ENCODE measurements at places on chromosomes 5 and 9.
A peak's percentile ranks its signal among the peaks of the same experiment; 100 is the strongest.

- peak; percentile 66 for DNase-seq
Measured at GRCh38 chr5:173331956-173332479, 3.8 kb upstream of the STC2 start.

GRCh38 chr5:142248853-142249462 lies 75.9 kb downstream of the SPRY4 start:
- DNase-seq: no peak

GRCh38 chr5:56827049-56827448 lies 11.7 kb downstream of the MAP3K1 start:
- DNase-seq: no peak

DNA sequence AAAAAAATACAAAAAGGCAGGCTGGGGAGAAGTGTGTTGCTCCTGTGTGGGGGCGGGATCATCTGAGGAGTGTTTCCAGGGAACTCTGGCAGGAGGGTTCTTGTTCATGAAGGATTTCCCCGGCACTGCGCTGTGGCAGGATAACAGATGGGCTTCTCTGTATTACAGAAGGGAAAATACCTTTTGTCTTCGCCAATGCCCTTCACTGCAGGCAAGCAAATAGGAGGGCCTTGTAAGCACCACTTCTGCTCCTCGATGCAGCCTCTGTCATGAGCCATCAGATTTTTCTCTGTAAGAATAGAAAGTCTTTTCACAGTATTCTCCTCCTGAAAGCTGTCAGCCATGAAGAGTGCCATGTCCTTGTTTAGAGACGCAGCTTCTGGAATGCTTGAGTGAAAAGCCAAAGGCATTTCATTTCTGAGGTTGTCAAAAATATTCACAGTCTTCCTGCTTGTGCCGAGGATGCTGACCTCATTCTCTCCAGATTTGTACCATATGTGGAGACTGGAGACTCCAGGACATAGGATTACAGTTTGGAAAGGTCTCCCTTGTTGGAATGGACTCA lies 294.0 kb downstream of the YTHDC2 start:
- DNase-seq: no peak

- no peak for DNase-seq
Measured at GRCh38 chr5:136055612-136056309, 27.0 kb downstream of the TGFBI start.

GRCh38 chr5:138726848-138727247 lies 26.4 kb upstream of the CTNNA1 start:
- DNase-seq: no peak

- no peak for DNase-seq
Measured at GRCh38 chr5:172043865-172044264, 37.4 kb upstream of the FBXW11 start.

GRCh38 chr5:103617090-103617489 lies 54.5 kb upstream of the NUDT12 start:
- DNase-seq: no peak

DNA sequence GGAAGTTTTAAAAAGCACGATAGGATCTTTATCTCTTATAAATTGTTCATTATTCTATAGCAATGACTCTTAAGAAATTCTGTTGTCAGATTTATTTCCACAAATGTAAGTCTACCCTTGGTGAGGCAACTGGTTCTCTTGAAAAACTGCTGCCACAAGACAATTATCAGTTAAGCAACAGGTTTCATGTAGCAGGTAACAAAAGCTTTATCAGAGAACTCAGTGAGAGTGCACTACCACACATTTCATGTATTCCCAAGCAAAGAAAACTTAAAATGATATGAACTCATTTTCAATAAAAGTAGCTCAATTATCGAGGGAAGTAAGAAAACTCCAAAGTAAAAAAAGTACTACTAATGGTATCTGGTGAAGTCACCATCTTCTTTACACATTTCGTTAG lies 9.4 kb downstream of the NR6A1 start:
- DNase-seq: no peak

- DNase-seq: no peak
Measured at GRCh38 chr5:127184851-127185250, 105.7 kb upstream of the MEGF10 start.

- no peak for DNase-seq
Measured at GRCh38 chr9:38424918-38425317, 664 bp upstream of the IGFBPL1 start.

GRCh38 chr5:146751781-146752401 lies 126.7 kb downstream of the PPP2R2B start:
- no peak for DNase-seq

DNA sequence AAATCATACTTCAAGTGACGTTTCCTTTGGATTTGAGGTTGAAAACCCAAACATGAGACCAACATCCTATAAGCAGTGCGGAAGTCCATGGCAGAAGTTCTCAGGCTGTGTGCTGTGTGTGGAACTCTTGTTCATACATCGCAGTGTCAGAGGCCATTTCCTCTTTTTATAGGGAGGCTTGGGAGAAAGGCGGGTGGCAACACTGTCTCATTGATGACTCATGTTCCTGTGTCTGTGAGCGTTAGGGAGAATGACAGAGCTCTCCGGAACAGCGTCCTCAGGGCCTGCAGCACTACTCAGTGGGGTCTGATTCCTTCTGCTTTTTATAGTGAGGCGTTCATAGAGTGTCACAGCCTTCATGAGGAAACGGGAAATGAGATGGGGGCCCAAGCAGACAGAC lies 98.8 kb upstream of the BASP1 start:
- DNase-seq: no peak

- no peak for DNase-seq
Measured at GRCh38 chr5:14699807-14700400, 35.4 kb downstream of the OTULIN start.

GRCh38 chr9:127950513-127951289 lies 13.0 kb upstream of the DPM2 start:
- no peak for DNase-seq

- no peak for DNase-seq
Measured at GRCh38 chr5:125595095-125595494, 828.1 kb upstream of the GRAMD2B start.

DNA sequence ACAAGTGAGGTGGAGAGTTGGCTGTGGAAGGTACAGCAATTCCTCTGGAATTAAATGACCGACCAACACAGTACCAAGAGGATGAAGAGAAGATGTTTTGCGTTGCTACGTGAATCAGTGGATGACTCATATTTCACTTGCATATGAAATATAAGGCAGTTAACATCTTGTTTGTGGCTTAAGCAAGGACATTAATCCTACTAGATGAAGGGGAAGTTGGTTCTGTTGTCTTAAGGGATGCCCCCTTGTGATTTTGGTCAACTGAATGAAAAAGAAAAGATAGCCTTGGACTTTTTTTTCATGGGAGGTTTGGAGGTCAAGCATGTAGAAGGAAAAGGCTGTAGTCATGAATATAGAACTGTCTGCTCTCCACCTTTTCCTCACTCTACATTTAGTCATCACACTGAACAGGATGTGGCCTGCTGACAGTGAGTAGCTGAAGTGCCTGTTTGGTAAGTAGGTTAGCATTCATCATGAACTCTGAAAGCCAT lies 33.9 kb downstream of the VLDLR start:
- no peak for DNase-seq

DNA sequence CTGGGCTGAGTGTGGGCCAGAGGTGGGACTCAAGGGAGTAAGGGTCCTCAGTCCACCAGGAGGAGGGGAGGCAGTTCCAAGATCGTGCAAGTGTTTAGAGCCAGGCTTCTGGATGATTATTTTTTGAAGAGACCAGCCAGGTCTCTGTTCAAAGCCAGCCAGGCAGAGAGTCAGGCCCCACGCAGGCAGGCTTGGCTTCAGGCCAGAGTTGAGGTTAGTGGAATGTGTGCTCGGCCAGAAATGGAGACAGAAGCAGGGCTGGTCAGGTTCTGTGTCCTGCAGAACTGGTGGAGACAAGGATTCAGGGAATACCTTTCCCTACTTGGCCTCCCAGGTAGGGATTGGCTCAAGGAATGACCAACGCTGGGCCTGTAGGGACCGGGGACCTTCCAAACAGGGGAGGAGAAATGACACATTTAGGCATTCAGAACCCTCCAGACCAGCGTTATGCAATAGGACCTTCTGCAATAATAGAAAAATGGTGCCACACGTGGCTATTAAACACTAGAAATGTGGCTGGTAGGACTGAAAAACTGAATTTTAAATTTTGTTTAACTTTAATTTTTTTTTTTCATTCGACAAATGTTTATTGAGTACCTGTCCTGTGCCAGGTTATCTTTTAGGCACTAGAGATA lies 106.2 kb downstream of the CMYA5 start:
- DNase-seq: no peak

GRCh38 chr5:77590347-77590746 lies 48.2 kb downstream of the OTP start:
- no peak for DNase-seq

DNA sequence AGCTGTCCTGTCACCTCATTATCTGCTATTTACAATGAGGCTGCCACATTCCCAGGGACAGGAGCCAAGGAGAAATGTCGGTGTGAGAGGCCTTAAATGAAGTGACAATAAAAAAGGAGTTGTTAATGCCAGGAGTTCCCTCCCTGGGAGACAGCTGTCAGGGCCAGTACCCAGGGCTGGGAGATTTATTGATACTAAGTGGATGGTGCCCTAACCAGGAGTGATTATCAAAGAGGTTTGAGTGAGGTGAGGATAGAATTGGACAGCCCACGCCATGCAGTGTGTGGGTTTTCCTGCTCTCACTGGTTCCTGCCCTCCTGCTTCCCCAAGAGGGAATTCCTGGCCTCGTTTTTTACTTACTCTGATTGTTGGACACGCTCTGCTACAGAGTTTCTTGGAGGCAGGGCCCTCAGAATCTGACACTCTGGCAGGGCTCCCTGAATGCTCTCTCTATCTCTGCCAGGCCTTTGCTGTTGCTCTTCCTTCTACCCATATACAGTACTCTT lies 150.8 kb downstream of the GRIA1 start:
- DNase-seq: no peak

DNA sequence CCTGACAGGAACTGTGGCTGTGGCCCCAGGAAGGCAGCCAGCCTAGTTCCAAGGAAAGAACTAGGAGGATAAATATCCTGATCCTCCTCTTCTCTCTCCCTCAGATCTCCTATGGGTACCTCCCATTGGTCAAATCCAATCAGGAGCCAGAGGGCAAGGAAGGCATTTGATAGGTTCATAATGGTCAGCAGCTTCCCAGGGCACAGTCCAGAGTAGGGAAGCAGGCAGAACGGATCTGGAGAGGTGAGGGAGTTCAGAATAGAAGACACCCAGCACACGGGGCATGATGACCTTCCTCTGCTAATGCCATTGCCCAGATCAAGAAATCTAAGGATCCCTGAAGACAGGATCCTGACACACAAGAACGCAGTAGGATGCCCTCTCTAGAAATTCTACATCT lies 8.6 kb downstream of the ABLIM3 start:
- DNase-seq: no peak

DNA sequence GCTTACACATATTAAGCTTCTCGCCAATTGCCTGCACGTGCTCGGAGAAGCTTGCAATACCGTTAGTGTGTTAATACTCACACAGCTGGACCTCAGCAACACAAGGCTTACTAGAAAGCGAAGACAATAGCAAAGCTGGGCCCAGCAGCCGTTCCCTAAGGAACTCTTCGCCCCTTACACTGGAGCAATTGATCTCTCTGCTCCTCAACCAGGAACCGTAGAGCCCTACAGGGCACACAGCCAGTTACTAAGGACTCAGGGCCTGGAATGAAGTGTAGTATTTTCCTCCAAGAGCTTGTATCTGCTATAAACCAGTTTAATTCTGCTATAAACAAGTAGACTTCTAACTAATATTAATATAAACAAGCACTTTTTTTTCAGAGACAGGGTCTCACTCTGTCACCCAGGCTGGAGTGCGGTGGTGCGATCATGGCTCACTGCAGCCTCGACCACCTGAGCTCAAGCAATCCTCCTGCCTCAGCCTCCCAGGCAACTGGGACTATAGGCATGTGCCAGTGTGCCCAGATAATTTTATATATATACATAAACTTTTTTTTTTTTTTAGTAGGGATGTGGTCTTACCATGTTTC lies 67.0 kb upstream of the SIMC1 start:
- DNase-seq: no peak

DNA sequence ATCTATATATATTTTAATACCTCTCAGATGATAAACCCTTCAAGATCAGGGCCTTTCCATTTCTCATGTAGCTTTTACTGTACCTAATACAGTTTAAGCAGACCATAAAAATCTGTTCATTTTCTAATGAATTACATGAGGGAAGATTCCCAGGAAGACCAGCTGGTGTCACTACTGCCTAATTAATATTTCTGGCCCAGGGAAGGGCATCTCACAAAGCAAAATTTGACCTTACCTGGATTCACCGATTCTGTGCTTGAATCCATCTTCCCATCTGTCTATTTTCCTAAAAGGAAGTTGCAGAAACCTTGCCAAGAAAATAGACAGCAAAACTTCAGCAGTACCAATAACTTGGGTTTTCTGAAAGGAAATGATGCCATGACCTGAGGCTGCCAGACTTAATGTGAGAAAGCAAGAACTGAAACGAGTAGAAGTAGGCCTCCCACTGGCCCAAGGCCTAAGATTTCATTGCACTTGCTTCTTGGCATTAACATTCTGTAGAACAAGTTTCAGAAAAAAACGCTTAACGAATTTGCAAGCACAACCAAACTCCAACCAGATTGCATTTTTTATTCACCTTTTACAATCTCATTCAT lies 83.0 kb upstream of the GLIS3 start:
- DNase-seq: no peak

DNA sequence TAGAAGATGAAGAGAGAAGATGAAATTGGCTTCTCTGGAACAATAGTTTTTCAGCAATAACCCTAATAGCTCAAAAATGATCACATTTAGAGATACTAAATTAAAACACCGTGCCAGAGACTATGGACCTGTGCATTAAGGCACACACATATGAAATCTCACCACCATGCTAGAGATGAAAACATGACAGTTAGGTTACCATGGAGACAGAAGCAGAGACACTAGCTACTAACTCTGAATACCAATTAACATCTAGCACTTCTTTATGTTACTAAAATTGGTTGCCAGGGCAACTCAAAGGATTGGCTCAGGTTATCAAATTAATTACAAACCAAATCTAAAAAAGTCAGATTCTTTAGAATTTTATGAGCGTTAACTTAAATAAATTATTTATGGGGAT lies 337.7 kb downstream of the PLK2 start:
- DNase-seq: no peak

GRCh38 chr9:79581794-79582193 lies 10.0 kb downstream of the TLE4 start:
- no peak for DNase-seq

- DNase-seq: no peak
Measured at GRCh38 chr5:31901807-31902530, 263.0 kb downstream of the PDZD2 start.

DNA sequence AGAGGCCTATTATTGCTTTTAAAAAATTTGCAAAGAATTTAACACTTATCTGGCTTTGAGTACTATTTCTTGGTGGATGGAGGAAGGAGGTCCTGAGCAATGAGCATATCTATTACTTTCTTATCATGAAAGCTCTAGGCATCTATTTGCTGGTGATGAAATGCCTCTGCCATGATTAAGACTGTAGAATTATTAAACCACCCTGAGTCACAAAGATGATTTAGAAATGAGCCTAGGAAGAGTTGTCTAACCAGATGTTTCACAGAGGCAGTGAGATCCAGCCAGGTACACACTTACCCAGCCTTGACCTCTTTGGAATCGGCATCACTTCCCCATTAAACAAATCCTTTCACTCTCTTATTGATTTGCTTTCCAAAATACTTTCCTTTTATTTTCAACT lies 304.4 kb upstream of the KIF2A start:
- no peak for DNase-seq

GRCh38 chr5:30620481-30621085 lies 572.9 kb upstream of the CDH6 start:
- DNase-seq: no peak

All from stimulated activated CD4-positive, alpha-beta T cell treated with anti-CD3 and anti-CD28 coated beads, TNF-alpha, amount 100 ng/mL, for 1 hour (primary cell).